ENCODE measurements at places on chromosomes 5 and 9.

DNA sequence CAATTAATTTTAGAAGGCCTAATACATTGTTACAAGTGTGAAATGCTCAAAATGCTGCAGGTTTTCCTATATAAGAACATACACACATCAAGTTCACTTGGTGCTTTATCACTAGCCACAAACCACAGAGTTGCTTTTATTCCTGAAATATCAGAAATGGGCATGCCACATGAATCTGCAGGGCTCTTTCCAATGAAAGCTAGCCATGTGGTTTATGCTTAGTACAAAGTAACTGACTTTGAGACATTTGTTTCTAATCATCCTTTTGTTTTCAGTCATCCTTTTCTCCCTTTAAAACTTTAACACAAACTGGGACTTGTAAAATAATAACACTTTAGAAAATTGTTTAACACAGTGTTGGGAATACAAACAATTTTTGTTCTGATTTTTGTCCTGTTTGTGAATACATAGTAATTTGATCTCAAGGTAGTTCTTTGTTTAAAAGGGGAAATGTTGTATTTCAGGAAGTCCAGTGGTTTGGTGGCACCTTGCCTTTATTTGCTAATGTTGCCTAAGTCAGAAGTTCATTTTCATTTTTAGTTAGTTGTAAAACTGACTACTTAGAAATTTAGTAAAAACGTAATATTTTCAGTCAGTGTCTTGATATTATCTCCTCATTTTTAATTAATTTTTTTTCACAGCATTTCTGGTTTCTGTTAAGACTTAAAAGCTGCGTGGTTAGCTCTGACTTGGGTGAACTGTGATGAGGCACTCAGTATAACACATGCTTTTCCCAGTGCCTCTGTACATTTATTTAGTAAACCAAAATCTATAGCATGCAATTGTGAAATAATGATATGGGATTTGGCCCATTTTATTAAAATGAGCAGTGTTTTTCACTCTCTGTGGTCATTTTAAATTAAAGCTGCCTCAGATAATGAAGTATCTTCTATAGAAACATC, 18.6 kb downstream of the PRDM6 start:
- DNase-seq: no peak

- no peak for DNase-seq
Observed at GRCh38 chr5:2249442-2249841, 366.7 kb upstream of the IRX4 start.

DNA sequence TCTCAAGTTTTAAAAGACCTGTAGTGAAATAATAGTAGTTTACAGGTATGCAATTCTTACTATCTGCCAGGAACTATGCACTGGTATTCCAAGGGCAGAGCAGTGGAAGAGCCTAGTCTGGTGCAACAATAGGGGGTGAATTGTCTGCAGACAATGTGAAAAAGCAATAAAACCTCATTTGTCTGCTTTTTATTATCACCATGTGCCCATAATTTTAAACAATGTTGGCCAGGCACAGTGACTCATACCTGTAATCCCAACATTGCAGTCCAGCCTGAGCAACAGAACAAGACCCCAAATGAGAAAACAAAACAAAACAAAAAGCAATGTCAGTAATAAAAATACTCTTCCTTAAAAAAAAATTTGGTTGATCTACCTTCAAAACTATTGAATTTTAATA, 12.2 kb upstream of the SLC44A1 start:
- no peak for DNase-seq

- no peak for DNase-seq
Observed at GRCh38 chr9:5430912-5431311, 6.8 kb downstream of the PLGRKT start.

DNA sequence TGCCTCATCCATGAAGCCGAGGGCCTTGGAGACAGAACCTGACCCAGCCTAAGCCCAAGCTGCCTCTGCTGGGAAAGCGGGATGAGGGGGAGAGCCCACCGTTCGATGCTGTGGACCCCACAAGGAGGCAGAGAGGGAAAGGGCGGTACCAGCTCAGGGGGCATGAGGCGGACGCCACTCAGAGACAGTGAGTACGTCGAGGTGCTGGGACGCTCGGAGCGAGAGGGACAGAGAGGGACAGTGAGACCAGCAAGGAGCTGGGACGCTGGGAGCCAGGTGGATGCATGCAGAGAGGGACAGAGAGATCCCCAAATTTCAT, 33.6 kb downstream of the EXD3 start:
- no peak for DNase-seq

DNA sequence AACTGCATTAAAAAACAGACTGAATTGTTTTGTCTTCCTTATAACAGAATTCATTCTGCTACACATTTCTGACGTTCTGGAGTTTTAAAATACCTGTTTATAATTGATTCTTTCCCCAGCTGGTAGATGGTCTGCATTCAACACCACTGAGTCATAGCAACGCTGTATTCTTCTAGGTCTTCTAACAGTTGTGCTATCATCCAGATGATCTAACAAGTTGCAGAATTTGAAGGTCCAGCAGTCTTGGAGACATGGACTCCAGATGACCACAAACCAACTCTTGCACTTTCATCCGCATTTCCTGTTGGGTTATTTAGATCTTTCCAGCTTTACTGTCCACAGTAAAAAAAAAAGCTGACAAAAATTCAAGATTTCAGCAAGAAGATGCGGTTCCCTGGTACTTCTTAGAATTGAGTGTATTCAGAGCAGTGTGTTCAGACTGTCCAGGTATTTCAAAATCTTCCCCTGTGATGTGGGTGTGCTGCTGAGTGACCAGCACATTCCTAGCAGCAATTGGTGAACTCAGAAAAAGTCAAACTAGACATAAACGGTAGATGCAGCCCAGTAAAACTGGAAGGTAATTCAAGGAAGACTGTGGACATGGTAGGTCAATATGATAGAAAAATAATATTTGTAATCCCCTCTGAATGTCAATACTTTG, 50.2 kb downstream of the CSNK1A1 start:
- no peak for DNase-seq

GRCh38 chr5:168046163-168046562, 245.3 kb upstream of the WWC1 start:
- DNase-seq: no peak

All from stimulated activated naive CD8-positive, alpha-beta T cell treated with anti-CD3 and anti-CD28 coated beads, Interleukin-15, Interleukin-2, amounts not matched to agents 100 U/mL and 50 U/mL, for 24 hours (primary cell).